ENCODE measurements at places on chromosomes 13 and 19.
A peak's percentile ranks its signal among the peaks of the same experiment; 100 is the strongest.

- no peak for DNase-seq
Observed at GRCh38 chr19:17841371-17841809, 6.4 kb downstream of the JAK3 start.

DNA sequence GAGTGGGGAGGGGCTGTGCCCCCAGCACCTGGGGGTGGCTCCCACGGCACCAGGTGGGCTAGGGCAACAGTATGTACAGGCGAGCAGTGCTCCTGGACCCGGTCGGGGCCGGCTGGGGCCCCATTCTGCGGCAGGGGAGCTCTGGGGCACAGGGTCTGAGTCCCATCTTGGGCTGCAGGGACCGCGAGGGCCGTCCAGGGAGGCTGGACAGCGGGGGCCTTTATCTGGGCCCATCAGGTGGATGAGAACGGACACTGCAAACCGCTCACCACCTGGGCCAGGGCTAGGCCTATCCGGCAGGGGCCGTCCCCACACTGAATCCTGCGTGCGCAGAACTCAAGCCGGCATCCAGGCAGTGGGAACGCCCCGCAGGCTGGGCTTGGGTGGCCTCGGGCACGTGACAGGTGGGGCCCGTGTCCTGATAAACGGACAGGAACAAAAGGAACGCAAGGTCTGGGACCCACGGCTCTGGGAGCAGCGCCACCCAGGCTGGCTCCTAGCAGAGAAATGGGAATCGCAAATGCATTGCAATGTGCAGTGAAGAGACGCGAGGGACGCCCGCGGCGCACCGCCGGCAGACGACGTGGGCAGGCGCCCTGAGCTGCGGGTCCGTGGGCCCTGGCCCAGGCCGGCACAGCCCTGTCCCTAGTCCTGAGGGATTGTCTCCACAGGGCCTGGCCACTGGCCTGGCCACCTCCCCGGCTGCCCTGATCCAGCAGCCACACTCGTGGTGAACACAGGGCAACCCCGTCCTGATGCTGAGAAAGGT, 29.7 kb downstream of the BTBD2 start:
- DNase-seq, result no peak

GRCh38 chr13:43515531-43515930, 271.2 kb downstream of the ENOX1 start:
- no peak for DNase-seq

DNA sequence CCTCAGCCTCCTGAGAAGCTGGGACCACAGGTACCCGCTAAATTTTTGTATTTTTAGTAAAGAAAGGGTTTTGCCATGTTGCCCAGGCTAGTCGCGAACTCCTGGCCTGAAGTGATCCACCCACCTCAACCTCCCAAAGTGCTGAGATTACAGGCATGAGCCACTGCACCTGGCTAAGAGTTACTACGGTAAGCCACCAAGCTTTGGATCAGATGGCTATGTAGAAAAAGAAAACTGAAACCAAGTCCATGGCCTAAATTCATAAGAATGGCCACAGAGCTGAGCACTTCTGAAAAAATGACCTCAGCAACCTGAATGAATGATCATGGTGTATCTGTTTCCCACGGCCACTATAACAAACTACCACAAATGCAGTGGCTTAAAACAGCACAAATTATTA, 9.4 kb downstream of the OPA3 start:
- DNase-seq, result no peak

DNA sequence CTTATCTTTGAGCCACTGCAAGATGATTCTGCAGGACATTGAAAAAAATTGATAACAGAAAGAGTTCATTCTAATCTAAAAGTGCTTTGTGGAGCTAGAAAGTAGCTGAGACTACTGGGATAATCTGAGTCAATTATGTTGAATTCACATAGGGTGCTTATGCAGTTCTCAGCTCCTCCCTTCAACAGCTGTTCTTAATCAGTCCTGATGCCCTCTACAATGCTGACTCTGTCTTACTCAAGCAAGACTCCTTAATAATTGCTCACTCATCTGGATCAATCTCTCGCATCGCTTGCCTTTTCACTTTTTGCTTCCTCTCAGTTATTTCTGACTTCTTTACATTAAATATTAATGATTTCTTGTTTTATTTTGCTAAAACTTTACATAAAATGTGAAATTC, 182.1 kb downstream of the PCDH17 start:
- DNase-seq, result no peak

GRCh38 chr13:98187155-98187964, 10.3 kb upstream of the RNF113B start:
- no peak for DNase-seq

DNA sequence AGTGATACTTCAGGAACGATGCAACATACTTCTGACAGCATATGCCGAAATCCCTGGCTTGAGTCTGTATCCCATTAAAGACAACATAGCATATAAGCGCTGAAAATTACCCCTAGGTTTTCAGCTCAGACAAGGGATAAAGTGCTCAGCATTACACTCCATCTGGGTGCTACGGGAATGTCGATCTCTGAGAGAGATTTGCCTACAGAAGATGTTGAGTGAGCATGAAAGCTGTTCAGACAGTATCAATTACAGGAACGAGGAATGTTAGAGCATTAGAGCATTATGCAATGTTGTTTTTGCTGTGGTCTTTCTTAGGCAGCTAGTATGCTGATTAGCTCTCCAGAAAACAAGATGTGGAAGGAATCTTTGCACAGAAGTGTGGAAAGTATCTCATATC, 484.5 kb downstream of the LIG4 start:
- no peak for DNase-seq

DNA sequence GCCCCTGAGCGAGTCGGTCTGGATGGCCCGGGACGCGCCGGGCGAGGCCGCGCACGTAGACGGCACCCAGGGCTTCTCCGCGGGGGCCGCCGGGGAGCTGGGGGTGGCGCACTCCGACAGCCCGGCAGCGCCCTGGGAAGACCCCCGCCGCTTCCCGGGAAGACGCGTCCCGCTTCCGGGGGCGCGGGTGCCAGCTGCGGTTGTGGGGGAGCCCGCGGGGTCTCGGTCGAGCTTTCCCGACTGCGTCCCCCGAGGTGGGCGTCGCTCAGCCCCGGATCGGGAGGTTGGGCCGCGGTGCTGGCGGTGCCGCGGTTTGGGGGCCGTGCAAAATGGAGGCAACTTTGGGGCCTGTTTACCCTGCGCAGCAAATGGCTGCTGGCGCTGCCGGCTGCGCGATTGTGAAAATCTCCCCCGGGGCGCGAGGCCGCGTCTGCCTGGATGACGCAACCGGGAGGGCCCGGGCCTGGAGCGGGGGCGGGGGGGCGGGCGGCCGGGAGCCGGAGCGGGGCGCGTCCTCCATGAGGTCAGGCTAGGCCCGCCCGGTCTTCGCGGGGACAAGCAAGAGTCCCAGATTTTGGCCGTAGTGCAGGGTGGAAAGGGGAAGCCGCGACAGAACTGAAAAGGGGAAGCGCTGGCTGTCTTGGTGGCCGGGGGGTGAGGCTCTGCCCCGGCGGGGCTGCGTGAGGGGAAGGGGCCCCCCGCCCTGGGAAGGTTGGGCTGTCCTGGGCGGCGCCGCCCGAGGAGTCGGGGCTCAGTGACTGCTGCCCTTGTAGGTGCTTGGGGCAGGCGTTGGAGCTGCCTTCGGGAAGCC, 11.3 kb downstream of the PEAK3 start:
- DNase-seq, result peak; percentile 84

- no peak for DNase-seq
Observed at GRCh38 chr13:74669149-74669548, 534.9 kb upstream of the KLF12 start.

DNA sequence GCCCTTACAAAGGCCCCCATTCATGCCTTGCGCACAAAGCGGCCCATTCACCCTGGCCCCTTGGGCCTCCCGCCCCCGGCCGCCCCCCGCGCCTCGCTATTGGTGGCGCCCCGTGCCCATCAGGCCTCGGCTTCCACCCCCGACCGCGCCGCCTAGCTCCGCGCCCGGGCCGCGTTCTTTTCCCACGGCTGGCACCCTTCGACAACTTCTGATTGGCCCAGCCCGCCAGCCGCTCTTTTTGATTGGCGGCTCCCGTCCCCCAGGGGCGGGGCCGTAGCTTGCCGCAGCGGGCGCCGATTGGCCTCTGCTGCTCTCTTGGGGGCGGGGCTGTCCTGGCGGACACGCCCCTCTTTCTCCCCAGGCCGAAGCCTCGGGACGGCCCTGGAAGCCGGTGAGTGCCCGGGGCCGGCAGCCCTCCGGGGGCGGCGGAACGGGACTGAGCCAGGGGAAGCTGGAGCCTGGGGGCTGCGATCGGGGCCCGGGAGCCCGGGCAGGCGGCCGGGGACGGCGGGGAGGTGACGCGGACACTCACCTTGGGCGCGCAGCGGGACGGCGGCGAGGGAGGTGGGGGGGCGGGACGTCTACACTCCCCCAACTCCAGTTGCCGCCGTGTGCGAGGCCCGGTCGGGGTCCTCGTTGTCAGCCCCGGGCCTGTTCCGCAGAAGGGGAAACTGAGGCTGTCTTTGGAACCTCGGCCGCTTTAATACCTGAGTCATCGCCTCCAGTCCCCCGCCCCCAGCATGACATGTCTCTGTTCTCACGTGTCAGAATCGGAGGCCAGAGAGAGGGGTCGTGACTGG, at the start of gene MYH14:
Gene MYH14, plus strand, starts transcription at position 342 of the 800 bp plus-strand sequence. CDS start 6,744 bp downstream, outside the sequence.
- no peak for DNase-seq

GRCh38 chr13:44416301-44416700, 42.7 kb downstream of the SERP2 start:
- DNase-seq, result no peak

DNA sequence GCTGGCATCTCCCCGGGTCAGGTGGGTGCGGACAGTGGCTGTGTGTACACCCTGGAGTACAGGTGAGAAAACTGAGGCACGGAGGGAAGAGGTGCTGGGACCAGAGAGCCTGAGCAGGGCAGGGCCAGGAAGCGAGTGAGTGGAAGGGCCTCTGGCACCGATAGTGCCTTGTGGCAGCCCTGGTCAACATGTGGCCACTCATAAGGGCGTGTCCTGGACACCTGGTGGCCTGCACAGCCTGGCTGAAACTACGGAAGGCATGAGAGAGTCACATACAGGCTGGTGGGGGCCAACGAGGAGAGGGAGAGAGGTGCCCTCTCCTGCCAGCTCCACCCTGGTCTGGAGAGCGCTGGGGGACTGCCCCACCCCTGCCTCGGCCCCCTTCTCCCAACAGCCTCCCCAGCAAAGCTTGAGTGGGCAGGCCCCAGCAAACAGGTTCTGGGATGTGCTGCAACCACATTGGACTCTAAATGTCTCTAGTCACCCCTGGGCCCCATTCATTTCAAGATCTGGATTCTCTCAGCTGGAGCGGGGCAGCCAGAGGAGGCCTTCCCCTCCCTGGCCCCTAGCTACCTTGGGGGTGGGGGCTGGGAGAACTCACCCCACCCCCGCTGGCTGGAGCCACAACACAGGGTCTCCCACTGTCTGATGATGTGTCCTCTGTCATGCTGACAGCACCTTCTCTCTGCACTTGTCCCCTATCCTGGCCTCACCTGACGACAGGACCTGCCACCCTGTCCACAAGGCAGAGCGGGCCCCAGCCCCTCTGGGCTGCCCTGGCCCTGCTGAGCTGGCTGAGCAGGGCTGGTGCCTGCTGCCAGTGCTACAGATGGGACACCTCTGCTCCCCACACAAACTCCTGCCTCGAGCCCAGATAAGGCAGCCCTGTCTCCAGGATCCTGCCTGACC, 5.8 kb downstream of the CBARP start:
- DNase-seq, result no peak

GRCh38 chr19:10289167-10289835, 451 bp upstream of the ICAM5 start:
- no peak for DNase-seq

DNA sequence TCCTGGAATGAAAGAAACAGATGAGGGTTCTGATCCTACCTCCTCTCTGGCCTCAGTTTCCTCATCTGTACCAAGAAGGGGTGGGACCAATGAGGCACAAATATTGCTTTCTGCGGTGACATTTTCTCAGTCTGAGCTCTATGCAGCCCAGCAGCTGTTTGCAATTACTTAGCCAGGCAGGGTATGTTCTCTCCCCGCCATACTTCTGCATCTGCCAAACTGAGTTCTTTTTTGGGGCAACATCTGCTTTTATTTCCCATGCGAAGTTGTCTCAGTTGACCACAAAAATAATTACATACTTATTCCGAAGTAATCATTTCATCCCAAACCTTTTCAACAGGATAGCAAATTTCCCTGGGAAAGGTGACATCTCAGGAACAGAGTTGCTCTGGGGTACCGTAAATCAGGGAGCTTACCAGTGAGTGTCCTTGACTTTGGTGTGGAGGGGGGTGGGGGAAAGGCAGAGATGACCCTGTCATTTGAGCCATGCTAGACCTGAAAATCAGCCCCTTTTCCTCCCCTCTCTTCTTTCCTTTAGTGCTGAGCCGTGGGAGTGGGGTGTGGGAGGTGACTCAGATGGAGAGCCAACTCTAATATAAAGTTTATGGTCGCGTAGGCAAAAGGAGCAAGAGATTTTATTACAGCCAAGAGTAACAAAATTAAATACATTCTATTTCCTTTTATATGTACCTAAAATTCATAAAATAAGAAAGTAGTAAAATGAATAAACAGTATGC, 165.7 kb upstream of the KL start:
- DNase-seq, result no peak

DNA sequence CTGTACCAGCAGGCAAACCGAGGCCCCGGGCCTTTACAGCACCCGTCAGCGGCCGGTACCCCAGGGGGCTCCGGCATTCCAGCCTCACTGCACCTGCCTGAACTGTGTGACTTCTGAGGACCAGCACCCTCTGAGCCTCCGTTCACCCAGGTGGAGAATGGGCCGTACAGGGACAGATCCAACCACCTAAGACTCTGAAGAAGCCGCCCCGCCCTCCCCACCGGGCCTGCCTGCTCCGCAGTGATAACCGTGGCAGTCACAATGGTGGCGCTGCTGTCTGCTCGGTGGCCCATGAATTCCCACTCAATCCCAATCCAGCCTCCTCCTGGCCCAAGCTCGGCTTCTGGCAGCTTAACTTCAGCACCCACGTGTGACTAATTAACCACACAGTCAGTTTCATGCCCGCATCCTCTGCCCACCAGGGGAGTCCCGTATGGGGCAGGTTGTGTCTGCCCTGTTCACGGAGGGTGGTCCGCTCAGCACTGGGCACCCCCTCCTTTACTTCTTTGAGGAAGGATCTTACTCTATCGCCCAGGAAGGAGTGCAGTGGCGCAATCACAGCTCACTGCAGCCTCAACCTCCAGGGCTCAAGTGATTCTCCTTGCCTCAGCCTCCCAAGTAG, 3.4 kb downstream of the TCF3 start:
- DNase-seq, result no peak

GRCh38 chr13:67004511-67004910, 225.6 kb downstream of the PCDH9 start:
- no peak for DNase-seq

GRCh38 chr19:41206456-41206855, 12.6 kb upstream of the AXL start:
- DNase-seq, result no peak

GRCh38 chr19:46907880-46908279, 47.1 kb downstream of the ARHGAP35 start:
- no peak for DNase-seq

- no peak for DNase-seq
Observed at GRCh38 chr19:58571575-58571947, 1.6 kb downstream of the MZF1 start.

GRCh38 chr13:90787007-90787406, 560.5 kb upstream of the MIR17HG start:
- no peak for DNase-seq

GRCh38 chr13:109790942-109791605, 4.7 kb upstream of the IRS2 start:
- no peak for DNase-seq

All from fibroblast of the aortic adventitia (primary cell).